ENCODE measurements at places on chromosomes 5 and 9.

- DNase-seq: no peak
Measured at GRCh38 chr5:145280214-145280613, 554.9 kb downstream of the PRELID2 start.

DNA sequence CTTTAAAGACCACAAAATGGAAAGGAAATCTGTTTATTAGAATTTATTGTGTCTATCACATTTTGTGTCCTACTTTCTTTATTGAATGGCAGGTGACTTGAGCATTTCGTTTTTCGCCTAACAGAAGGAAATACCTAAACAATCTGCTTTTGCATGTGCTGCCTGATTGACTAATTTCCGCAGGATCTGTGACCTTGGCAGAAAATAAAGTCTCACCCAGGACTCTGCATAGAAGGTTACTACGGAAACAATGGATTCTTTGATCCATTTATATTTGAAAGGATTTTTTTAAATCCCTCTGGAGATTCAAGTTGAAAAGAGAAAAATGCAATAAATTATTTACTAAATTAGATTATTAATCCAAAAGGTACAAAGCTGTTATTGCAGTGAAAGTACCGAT, 61.0 kb upstream of the CAST start:
- DNase-seq: no peak

DNA sequence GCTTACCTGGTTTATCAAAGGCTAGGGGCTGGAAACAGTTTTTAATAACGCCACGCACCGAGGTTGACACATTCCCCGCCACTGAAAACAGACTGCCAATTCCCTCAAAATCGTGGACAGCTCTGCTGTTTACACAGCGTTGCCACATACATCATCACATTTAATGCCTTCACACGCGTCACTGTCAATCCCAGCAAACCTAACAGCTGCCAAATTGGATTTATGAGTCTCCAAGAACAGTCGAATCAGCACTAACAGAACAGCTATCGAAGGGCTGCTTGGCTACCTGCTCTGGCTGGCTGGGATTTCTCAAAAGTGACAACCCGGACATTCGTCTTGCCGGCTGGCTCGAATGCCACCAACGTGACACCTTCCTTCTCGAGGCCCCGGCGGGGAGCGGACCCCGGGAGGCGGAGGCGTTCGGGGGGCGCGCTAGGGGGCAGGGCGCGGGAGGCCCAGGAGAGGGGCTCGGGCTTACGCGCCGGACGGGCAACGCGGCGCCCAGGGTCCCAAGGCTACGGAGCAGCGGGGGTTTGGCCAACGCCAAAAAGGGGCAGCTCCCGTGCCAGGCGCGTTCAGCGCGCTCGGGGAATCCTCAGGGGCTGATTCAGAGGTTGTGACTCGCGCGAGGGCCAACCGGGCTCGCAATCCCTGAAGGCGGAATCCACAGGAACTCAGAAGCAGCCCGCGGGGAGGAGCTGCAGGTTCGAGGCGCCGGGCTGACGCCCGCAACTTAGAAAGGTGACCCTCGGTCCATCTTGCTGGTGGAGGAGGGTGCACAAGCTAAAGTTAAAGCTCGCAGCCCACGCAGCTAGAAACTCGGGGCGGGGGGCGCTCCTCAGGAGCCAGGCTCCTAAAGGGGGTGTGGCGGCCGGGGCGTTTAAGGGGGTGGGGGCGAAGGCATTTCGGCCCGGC, 1.2 kb downstream of the CDC14B start:
- DNase-seq: peak; percentile 44

DNA sequence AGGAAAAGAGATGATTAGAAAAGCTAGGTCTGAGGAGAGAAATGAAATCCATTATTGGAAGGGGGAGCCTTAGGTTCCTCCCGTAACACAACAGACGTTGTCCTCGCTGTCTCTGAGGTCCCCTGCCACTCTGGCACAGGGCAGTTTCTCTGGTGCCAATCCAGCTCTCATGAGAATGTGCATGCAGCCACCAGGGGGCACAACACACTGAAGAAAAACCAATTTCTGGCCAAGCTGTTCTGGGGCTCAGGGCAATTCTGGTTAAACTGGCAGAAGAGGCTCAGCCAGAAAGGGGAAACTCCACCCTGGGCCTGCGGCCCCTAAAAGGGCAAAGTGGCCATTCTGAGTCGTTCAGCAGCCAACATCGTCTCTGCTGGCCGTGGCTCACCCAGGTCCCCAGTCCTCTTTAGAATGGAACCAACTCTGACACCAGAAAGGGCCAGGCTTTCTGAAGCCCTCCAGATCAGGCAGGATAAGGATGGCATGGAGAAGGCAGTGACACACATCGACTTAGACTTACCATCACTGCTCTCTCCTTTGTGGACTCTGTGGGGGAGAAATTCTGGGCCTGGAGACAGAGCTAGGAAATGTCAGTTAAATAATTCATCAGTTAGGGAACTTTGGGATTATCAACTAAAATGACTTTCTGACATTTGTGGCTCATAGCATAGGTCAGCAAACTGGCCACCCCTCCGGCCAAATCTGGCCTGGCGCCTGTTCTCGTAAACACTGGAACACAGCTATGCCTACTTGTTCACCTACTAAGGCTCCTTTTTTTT, 58.5 kb upstream of the GOLPH3 start:
- peak; percentile 52 for DNase-seq

DNA sequence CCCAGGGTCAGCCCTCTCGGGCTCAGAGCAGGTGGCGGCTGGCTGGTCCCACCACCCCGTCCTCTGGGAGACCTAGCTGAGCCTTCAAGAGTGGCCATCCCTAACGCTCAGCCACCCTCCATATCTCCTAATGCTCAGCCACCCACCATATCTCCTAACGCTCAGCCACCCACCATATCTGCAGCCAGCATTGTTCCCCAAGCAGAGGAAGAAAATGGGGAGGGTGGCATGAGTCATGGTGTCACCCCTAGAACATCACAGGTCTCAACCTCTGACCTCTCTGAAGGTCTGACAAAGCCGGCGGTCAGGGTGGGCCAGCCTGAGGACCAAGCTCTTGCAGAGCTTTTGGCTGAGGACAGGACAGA, 14.7 kb downstream of the LHX3 start:
- no peak for DNase-seq

DNA sequence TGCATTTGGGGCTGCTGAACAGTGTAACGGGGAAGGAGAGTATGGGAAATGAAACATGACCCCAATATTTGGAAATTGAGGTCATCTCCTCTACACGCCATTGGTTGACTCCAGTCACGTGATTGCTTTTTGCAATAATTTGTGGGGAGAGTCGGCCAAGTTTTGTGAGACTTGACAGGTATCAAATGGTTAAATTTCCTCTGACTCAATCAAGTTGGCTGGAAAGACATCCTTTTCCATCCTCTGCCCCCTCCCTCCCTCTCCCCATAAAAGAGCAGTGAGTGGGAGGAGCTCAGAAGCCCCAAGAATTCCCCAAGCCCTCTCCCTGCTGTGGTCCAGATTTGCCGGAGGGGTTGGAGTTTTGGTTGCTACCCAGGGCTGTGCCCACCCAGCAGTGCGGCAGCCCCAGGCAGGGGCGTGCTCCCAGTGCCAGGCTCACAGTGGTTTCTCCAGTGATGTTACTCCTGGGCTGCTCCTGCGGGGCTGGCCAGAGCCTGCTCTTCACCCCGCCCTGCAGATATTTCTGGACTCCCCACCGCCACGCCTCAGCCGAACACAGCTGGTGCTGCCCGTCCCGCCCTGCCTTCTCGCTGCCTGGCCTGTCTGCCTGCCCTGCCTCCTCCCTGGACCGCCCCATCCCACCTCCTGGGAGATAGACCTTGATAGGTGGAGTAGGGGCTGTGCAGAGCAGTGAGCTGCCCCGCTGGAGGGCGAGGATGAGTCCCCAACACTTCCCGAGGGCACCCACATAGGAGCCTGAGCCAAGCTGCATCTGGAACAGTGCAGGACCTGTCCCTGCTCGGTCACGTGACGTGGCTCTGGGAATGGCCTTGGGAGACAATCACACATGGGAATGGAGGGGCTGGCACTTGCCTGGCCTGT, 3.4 kb downstream of the COL5A1 start:
- DNase-seq: peak; percentile 99

GRCh38 chr9:104304925-104305324, 199.1 kb upstream of the OR13F1 start:
- DNase-seq: no peak

GRCh38 chr9:70493029-70493428, 78.6 kb upstream of the KLF9 start:
- no peak for DNase-seq

GRCh38 chr9:25709941-25710340, 31.7 kb upstream of the TUSC1 start:
- no peak for DNase-seq

DNA sequence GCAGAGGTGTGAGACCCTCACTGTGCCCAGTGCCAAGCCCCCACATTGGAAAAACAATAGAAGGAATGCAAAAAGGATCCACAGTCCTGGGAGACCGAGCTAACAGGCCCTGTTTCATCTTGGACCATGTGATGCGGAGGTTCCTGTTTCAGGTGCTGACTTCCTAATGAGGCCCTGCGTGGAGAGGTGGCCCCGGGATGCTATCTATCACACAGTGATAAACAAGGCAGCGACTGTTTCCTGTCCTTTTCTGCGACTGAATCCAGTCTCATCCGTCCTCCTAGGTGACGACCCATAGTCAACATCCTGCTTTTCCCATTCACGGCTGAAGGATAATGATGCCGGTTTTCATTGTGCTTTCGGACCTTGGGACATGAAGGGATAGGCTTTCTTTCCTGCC, 56.4 kb upstream of the BOD1 start:
- no peak for DNase-seq

- DNase-seq: no peak
Measured at GRCh38 chr5:137016783-137017324, 482.3 kb downstream of the SPOCK1 start.
